Neural crest cell (in vitro differentiated cells): ENCODE measurements at places on chromosomes 3 and 15.

GRCh38 chr3:42439261-42440115, 29.1 kb upstream of the LYZL4 start:
- no peak for DNase-seq

GRCh38 chr3:169477790-169478189, 185.7 kb downstream of the MECOM start:
- DNase-seq, result no peak

DNA sequence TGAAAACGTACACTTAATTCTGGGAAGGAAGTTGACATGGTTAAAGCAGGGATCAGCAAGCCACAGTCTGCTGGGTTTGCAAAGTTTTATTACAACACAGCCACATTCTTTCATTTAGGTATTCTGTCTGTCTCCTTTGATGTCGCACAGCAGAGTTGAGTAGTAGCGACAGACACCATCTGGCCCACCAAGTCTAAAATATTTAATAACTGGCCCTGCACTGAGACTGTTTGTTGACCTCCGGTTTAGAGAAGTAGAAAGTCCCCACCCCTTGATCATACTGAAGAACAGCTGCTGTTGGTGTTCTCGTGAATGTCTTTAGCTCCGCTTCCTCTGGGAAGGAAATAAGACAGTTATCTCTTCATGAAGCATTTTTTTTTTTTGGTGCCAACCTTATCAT, 66.2 kb downstream of the MCTP2 start:
- DNase-seq, result no peak

GRCh38 chr3:64170270-64170669, 55.0 kb downstream of the PRICKLE2 start:
- DNase-seq, result no peak
